ENCODE measurements at places on chromosomes 4 and X. TPM values are rescaled to one million over a fixed set of nuclear protein-coding genes. Genes with fewer than 3 reads are reported as not detected.

The HTATSF1 gene
- total RNA-seq = 66.9 TPM

The ASB5 gene
- total RNA-seq = 4.4 TPM

The ZNF157 gene
- total RNA-seq = 1.3 TPM

The UBE2A gene
- 62.7 TPM for total RNA-seq

The GAGE12H gene
- total RNA-seq = not detected

The MAGEA11 gene
- not detected for total RNA-seq

The PNMA6A gene
- 7.6 TPM for total RNA-seq

The PAGE5 gene
- total RNA-seq = not detected

The MGAT4D gene
- not detected for total RNA-seq
